ENCODE measurements at places on chromosomes 2 and 18. TPM values are rescaled to one million over a fixed set of nuclear protein-coding genes. Genes with fewer than 3 reads are reported as not detected.

- no peak for DNase-seq
Observed at GRCh38 chr2:38159191-38159590, 83.2 kb upstream of the CYP1B1 start.

GRCh38 chr18:47260924-47261701 is 9.7 kb upstream of the SKOR2 start:
- no peak for DNase-seq

GRCh38 chr2:196391149-196391479 is 219.7 kb upstream of the STK17B start:
- DNase-seq = no peak

Gene EHD3
- 20.2 TPM for total RNA-seq

DNA sequence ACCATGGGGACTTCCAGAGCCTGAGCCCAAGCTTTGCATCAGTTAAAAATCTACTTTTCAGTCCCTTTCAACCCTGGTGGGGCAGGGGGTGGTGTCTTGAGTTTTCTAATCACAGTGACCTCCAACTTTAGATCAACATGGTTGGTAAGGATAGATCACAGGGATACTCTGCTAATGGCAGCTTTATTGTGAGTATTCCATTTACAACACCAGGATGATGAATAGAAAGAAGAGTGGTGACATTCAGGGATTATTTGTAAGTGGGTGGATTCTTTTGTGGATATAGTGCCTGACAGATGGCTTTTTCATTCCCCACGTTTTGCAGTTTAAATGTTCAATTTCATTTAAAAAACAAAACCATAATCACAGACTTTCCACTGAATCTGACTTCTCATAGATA is 51.3 kb downstream of the ZNF532 start:
- no peak for DNase-seq

DNA sequence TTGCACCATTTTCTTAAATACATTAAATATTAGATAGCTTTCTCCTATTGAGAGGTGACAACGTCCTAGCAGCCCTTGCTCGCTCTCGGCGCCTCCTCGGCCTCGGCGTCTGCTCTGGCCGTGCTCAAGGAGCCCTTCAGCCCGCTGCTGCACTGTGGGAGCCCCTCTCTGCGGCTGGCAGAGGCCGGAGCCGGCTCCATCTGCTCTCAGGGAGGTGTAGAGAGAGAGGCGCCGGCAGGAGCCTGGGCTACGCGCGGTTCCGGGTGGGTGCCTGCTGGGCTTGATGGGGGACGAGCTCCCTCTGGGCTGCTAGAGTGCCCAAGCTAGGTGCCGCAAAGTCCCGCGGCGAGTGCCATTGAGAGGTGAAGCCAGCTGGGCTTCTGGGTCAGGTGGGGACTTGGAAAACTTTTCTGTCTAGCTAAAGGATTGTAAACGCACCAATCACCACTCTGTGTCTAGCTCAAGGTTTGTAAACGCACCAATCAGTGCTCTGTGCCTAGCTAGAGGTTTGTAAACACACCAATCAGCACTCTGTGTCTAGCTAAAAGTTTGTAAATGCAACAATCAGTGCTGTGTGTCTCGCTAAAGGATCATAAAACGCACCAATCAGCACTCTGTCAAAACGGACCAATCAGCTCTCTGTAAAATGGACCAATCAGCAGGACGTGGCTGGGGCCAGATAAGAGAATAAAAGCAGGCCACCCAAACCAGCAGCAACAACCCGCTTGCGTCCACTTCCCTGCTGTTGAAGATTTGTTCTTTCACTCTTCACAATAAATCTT is 3.1 kb downstream of the RPRD1A start:
- DNase-seq = no peak

DNA sequence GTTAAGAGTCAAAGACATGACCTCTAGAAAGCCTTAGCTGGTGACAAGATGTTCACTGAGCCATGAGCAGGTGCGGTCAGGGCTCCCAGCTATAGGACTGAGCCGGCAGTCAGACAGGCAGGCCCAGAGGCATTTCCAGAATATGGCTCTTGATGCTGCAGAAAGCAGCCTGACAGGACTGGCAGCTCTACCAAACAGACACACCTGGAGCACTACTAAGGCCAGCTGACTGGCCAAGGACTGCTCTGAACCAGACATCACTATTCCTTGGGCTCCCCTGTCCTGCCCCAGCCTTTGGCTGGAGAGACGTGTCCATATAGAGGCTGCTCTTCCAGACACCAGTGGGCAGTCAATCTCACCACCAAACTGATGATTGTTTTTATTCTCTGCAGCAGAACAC is 98.8 kb downstream of the RIF1 start:
- DNase-seq = no peak

Gene ZDBF2
- 5.9 TPM for total RNA-seq

DNA sequence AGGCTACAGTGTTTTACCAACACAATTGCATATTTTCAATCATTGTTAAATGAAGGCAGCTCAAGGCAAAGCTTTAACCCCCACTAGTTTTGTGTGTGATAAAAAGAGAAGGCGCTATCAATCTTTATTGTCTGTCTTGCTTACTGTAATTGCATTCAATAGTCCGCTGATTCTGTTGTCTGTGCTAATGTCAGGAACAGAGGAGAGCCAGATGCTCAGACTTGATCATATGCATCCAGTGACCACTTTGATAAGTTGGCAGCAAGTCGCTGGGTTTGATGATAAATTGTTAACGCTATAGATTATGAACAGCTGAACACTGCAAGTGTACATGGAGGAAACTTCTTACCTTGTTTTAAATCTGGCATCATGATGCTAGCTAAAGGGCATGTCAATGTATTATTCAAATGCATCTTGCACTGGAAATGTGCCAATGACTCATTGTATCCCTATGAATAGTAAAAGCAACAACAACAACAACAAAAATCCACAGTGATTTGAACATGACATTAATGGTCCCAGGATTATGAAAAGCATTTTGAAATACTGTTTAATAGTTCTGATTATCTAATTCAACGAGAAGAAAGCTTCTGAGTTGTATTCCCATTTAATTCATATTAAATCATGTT is 423.5 kb upstream of the FANCL start:
- no peak for DNase-seq

- DNase-seq = no peak
Observed at GRCh38 chr2:97723156-97724072, 10.0 kb downstream of the ZAP70 start.

Gene RND3
- total RNA-seq = 14.8 TPM

GRCh38 chr2:158187908-158188307 is 86.2 kb downstream of the UPP2 start:
- DNase-seq = no peak

DNA sequence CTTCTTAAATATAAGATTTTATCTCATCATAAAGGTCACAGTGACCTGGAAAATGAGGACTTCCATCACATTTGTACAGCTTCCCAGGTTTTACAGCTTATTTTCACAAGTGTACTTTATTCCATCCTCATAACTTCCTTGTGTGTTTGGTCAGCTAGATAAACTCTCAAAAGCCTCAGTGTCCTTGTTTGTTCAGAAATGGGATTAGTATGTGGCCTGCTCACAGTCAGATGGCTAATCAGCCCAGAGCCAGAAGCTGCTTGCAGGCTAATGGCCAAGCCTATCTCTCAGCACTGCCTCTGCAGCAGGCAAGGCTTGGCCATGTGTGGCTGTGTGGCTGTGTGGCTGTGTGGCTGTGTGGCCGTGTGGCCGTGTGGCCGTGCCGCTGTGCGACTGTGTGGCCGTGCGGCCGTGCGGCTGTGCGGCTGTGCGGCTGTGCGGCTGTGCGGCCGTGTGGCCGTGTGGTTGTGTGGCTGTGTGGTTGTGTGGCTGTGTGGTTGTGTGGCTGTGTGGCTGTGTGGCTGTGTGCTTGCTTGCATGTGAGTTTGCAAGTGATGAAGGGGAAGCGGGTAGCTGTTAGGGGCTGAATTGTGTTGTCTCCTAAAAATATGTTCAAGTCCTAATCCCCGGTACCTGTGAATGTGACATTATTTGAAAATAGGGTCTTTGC is 233.0 kb upstream of the TNP1 start:
- no peak for DNase-seq

- DNase-seq = no peak
Observed at GRCh38 chr2:234198976-234199375, 148.5 kb downstream of the SPP2 start.

Gene FAM110C
- total RNA-seq = 18.2 TPM

DNA sequence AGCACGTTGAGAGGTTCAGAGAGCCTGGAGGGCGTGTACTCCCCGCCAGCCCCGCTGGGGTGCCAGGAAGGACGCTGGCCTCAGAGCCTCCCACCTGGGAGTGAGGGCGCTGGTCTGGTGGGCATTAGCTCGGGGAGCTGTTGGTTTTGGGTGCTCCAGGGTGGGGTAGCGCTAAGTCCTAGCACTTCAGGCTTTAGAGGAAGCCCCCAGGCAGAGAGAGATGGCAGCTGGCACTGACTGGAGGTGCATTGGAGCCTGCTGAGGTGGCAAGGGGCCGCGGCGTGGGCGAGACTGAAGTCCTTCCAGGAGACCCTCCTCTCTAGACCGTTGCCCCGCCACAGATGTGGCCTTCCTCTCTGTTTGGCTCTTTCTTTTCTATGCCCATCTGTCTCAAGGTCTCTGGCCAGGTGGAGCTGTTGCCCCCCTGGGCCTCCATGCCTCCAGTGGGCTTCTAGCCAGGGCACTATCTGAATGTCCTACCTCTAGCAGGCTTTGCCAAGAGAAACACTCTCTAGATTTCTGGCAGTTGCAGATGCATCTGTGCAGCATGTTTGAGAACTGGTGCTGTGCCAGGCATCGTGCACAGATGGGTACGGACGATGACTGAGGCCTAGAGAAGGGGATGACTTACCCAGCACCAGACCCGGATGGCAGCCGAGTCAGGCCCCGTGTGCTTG is 6.6 kb downstream of the CAPN10 start:
- DNase-seq = no peak

GRCh38 chr2:238320648-238321281 is 447 bp downstream of the TRAF3IP1 start:
- no peak for DNase-seq

DNA sequence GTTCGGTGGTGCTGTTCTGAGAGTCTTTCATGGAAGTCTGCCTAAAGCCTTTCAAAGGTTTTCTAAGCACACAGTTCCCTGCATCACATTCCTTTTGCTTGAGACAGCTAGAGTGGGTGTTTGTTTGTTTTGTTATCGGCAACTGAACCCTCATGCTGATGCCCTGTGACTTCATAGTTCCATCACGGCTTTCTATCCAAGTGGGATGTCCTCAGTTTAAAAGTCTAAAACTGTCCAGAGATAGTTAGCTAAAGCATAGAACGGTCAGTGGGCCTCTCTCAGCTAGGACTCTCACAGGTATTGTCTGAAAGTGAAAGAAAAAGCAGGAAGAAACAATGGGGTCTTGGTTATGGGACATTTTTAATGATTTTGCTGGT is 337.3 kb downstream of the OSR1 start:
- no peak for DNase-seq

GRCh38 chr2:172313715-172314341 is 113.6 kb upstream of the ITGA6 start:
- no peak for DNase-seq
